ENCODE measurements at places on chromosomes 11 and 22.

DNA sequence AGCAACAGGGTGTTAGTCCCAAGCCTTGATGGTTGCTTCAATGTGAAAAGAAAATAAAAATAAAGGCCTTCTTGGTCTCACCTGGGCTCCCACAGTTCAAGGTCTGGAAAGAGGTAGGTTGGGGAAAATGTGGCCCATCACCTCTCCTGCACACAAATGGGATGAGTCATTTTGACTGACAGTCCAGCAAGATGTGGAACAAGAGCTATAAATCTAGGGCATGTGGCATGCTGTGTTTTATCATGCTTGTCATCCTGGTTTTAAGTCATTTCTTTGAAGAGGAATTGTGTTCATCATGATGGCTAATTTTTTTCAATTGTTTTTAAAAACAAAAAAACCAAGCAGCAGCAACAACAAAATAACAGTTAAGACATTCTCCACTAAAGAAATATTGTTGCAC lies 503.7 kb downstream of the NTM start:
- DNase-seq, result no peak

GRCh38 chr11:709109-709997 lies 3.3 kb downstream of the EPS8L2 start:
- DNase-seq, result no peak

- DNase-seq, result no peak
These were observed 419 bp downstream of the ANKRD49 start for GRCh38 chr11:94494126-94494680.

DNA sequence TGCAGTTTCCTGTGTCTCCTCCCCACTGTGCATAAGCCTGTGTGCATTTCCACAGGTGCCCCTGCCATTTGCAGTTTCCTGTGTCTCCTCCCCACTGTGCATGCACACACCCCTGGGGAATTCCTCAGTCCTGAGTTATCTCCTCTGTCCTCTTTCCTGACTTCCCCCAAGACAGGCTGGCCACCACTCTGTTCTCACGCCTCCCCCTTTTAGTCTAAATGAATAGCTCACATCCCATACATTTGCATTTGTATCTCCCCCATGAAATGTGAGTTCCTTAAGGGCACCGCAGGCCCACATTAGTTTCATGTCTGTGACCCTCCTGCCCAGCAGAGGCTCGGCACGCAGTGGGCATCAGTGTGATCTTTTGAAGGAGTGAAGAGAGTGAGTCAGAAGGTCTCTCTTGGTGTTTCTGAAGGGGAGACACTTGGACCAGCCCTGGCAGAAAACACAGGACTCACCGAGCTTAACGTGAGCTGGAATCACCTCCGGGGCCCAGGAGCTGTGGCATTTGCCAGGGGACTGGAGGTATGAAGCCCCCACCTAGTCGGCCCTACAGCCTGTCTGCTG lies 6.2 kb downstream of the LRRC74B start:
- no peak for DNase-seq

DNA sequence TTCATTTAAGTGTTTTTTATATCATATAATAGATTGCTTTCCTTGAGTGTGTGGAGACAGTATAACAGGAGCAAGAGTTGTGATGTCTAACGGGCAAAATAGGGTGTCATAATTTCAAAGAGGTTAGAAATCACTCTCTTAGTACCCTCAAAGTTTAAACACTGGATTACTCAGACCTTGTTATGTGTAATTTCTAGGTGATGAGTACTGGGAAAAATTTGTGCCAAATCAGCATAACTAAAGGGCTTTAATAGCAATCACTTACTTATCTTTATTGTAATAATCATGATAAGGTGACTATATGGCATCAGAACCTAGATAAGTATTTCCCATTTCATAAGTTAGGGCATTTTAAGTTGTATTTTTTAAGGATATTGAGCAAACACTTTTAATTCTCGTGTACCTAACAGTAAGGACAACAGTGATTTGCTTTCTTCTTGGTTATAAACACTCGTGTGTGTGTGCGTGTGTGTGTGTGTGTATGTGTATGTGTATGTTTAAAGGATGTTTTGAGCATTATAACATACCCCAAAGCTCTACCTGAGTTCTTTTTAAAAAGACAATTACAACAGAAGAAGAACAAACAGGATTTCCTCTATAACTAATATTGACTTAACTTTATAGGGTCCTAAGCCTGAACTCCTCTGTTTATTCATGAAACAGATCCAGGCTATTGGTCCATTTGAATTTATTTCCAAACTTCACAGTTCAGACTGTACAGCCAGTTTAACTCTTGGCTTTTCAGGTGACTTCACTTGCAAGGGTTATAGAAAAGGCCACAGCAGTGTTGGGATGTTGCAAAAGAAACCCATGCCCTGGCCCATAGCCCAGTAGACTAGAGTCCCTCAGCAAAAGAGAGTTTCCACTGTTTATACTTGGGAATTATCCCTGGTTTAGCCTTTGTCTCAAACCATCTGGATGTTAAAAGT lies 23.7 kb upstream of the PDE3B start:
- no peak for DNase-seq
